Hair follicular keratinocyte (primary cell): ENCODE measurements at places on chromosomes 1 and 21. TPM values are rescaled to one million over a fixed set of nuclear protein-coding genes. Genes with fewer than 3 reads are reported as not detected.

Gene LAMC1
- total RNA-seq: 114 and 123 TPM in 2 replicates

Gene NCMAP
- not detected in 2 replicates for total RNA-seq

Gene SLC6A9
- total RNA-seq: 9.1 and 12.0 TPM in 2 replicates

Gene KRTAP19-1
- not detected in 2 replicates for total RNA-seq

Gene FPGT
- total RNA-seq: 11.3 and 13.4 TPM in 2 replicates

Gene OR2T2
- total RNA-seq: not detected in 2 replicates

Gene SPRR2A
- 0.39 and 0.87 TPM in 2 replicates for total RNA-seq

Gene HTR1D
- 0.27 TPM in 1 of 2 replicates, not detected in the other for total RNA-seq

Gene SPRTN
- total RNA-seq: 20.3 and 31.2 TPM in 2 replicates
